ENCODE measurements at places on chromosomes 3 and 15.

GRCh38 chr3:94173673-94174434, 111.0 kb downstream of the NSUN3 start:
- DNase-seq: no peak

- no peak for DNase-seq
Measured at GRCh38 chr3:120764206-120764605, 21.7 kb downstream of the GTF2E1 start.

DNA sequence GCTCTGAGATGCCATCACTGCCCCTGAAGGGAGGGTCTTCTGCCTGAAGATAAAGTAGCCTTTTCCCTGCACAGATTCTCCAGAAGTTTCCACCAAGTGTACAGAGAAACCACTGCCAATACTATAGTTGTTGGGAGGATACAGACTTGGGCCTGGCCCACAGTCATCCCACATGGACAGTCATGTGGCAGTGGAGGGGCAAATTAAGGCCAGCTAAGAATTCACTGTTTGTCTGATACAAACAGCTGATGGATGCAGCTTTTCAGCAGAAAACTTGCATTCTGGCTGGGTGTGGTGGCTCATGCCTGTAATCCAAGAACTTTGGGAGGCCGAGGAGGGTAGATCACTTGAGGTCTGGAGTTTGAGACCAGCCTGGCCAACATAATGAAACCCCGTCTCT, 22.1 kb downstream of the HOMER2 start:
- no peak for DNase-seq

- no peak for DNase-seq
Measured at GRCh38 chr3:88032245-88032644, 26.6 kb downstream of the CGGBP1 start.

- no peak for DNase-seq
Measured at GRCh38 chr15:95170561-95171380, 939.4 kb downstream of the MCTP2 start.
